Stomach (tissue), 19 donors: ENCODE measurements at places on chromosomes 1 and 21.

DNA sequence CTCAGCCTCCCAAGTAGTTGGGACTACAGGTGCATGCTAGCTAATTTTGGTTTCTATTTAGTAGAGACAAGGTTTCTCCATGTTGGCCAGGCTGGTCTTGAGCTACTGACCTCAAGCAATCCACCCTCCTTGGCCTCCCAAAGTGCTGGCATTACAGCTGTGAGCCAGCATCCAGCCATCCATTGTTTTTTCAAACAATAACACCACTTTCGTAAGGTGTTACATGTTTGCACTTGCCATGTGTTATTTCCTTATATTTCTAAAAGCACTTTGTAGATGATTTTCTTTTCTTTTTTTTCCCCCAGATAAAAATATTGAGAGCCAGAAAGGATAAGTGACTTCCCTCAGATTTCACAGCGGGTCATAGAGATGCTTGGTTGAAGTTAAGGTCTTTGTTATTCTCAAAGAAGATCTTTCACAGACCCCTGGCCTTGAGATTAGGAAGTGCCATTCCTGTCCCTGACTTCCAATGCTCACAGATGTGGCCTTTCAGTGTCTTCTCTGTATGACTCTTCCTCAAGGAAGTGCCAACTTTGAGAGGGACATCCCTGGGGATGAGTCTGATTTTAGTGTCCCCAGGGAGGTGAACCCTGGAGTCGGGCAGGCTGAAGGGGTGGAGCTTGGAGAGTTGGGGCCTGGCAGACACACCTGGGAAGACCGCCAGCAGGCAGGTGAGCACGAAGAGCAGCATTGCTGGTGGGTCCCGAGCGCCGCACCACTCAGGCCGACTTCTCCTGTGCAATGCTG lies 6.3 kb downstream of the PIGR start:
- DNase-seq: peak; percentile 66
- peaks cover 33% of the 10 kb centered on the region for H3K36me3 ChIP-seq
- H3K4me3 ChIP-seq: peak overlapping the region; percentile 30
- H3K4me1 ChIP-seq: peaks cover 22% of the 10 kb centered on the region
- H3K27me3 ChIP-seq: no peaks in the 10 kb centered on the region
- H3K27ac ChIP-seq: peak overlapping the region; percentile 6

GRCh38 chr1:31412732-31413404 lies at the start of gene SERINC2:
Gene SERINC2, plus strand, starts transcription at chr1:31413213. Its CDS starts 53 bp downstream, at chr1:31413266.
- H3K27me3 ChIP-seq: no peaks in the 10 kb centered on the region
- peak within 1 kb of the TSS; percentile 66 for H3K4me3 ChIP-seq
- H3K27ac ChIP-seq: peak within 1 kb of the TSS; percentile 89
- DNase-seq: peak; percentile 66
- H3K36me3 ChIP-seq: no peaks in the 10 kb centered on the region
- H3K4me1 ChIP-seq: peaks cover 47% of the 10 kb centered on the region

GRCh38 chr1:30895944-30896660 lies 12.5 kb downstream of the SDC3 start:
- H3K27me3 ChIP-seq: no peaks in the 10 kb centered on the region
- no peaks in the 10 kb centered on the region for H3K36me3 ChIP-seq
- no peak overlapping the region for H3K27ac ChIP-seq
- H3K4me3 ChIP-seq: no peak overlapping the region

DNA sequence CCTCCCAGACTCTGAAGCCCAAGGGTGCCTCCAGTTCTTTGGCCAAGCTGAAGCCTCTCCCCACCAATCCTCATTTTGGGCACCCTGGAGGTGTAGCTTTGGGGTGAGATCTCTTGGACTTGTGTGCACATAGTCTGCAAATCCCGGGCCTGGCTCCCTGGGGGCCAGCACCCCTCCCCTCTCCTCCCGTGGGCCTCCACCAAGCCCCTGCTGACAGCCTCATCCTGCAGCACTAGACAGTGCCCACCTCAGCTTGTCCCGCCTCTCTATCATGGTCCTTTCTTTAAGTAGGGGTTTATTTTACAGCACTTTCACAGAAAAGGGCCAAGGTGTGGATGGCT lies 3.2 kb downstream of the GJC2 start:
- H3K27ac ChIP-seq: no peak overlapping the region
- H3K4me1 ChIP-seq: peaks cover 43% of the 10 kb centered on the region
- H3K27me3 ChIP-seq: no peaks in the 10 kb centered on the region

DNA sequence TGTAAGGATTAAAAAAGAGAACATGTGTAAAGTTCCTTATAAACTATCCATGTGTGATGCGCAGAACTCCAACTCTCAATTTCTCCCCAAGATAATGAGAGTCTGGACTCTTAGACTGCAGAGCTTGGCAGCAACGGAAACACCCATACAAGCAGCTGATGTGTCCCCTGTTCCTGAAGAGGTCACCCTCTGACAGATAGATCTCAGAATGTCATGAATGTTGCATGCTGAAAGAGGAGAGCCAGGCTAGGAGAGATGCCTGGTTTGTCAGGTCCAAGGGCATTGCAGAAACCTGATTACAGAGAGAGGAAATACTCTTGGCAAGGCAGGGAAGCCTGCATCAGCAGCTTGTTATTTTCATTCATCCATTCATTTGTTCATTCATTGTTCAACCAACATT lies 24.2 kb downstream of the MTARC1 start:
- no peaks in the 10 kb centered on the region for H3K27me3 ChIP-seq
- H3K4me1 ChIP-seq: no peaks in the 10 kb centered on the region
- no peak for DNase-seq
- peaks cover 6% of the 10 kb centered on the region for H3K36me3 ChIP-seq
- no peak overlapping the region for H3K27ac ChIP-seq
- no peak overlapping the region for H3K4me3 ChIP-seq

DNA sequence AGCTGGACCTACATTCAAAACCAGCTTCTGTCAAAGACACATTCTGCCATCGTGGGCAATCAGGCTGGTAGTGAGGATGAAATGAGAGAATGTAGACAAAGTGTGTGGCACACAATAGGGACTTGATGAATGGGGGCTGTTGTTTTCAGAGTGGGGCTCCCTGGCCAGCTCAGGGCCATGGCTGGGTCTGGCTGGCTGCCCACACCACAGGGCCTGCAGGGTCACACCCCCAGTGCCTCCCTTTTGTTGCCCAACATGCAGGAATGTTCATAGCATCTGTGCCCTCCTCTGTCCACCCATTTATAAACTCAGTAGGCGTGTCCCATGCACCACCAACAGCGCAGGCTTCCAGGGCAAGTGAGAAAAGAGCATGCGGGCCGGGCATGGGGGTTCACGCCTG lies 20.8 kb upstream of the ECE1 start:
- no peak for DNase-seq
- H3K4me1 ChIP-seq: peaks cover 53% of the 10 kb centered on the region
- no peaks in the 10 kb centered on the region for H3K36me3 ChIP-seq
- no peaks in the 10 kb centered on the region for H3K27me3 ChIP-seq
- H3K27ac ChIP-seq: peak overlapping the region; percentile 58
- no peak overlapping the region for H3K4me3 ChIP-seq

- no peaks in the 10 kb centered on the region for H3K27me3 ChIP-seq
- no peaks in the 10 kb centered on the region for H3K36me3 ChIP-seq
- H3K4me1 ChIP-seq: peaks cover 8% of the 10 kb centered on the region
- no peak for DNase-seq
- no peak overlapping the region for H3K4me3 ChIP-seq
Observed at GRCh38 chr1:12078938-12079861, 16.1 kb downstream of the TNFRSF8 start.

- peaks cover 22% of the 10 kb centered on the region for H3K4me1 ChIP-seq
- H3K27me3 ChIP-seq: no peaks in the 10 kb centered on the region
- no peaks in the 10 kb centered on the region for H3K36me3 ChIP-seq
- DNase-seq: peak; percentile 73
- H3K27ac ChIP-seq: no peak overlapping the region
- no peak overlapping the region for H3K4me3 ChIP-seq
Observed at GRCh38 chr1:184590163-184590750, 164.4 kb downstream of the EDEM3 start.

DNA sequence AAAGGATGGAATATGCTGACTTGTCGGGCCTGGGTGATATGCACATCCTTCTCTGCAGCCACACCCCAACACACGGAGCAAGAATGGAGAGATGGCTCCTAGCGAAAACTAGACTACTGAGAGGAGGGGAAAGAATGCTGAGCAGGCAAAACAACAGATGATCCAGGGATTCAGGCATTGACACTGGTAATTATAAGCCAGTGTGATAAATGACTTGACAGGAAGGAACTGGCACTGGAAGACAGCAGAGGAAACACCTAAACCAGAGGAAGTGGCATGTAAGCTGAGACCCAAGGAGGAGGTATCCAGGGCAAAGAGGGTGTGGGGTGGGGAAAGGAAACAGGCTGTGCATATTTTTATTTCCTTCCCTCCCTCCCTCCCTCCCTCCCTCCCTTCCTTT lies 31.7 kb upstream of the KHDRBS1 start:
- no peak overlapping the region for H3K27ac ChIP-seq
- H3K27me3 ChIP-seq: no peaks in the 10 kb centered on the region
- peaks cover 20% of the 10 kb centered on the region for H3K4me1 ChIP-seq
- H3K4me3 ChIP-seq: no peak overlapping the region
- no peaks in the 10 kb centered on the region for H3K36me3 ChIP-seq
- DNase-seq: no peak

- no peaks in the 10 kb centered on the region for H3K4me1 ChIP-seq
- H3K27me3 ChIP-seq: no peaks in the 10 kb centered on the region
- H3K27ac ChIP-seq: no peak overlapping the region
- DNase-seq: no peak
- no peak overlapping the region for H3K4me3 ChIP-seq
- no peaks in the 10 kb centered on the region for H3K36me3 ChIP-seq
Observed at GRCh38 chr1:56360021-56360420, 219.3 kb downstream of the PLPP3 start.

DNA sequence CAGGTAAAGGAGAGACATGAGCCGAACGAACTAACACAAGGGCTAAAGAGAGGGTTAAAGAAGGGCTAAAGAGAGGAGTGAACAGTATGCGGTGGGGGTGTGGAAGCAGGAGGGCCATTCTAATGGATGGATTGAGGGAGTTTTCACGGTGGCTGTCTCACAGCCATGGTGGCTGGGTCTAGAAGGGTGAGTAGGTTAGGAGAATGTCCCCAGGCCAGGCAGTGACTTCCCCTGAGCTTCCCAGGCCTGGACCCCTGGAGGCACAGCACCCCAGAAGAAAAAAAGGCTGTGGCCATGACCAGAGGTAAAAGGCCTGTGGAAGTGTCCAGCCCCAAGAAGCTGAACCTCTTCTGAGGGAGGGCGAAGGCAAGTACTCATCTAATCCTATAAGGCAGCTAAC lies 3.6 kb downstream of the FNDC5 start:
- H3K4me1 ChIP-seq: peaks cover 38% of the 10 kb centered on the region
- H3K36me3 ChIP-seq: peaks cover 26% of the 10 kb centered on the region
- no peak for DNase-seq
- no peak overlapping the region for H3K4me3 ChIP-seq
- no peak overlapping the region for H3K27ac ChIP-seq
- H3K27me3 ChIP-seq: peaks cover 26% of the 10 kb centered on the region

GRCh38 chr1:93993731-93994130 lies 84.5 kb upstream of the GCLM start:
- no peaks in the 10 kb centered on the region for H3K36me3 ChIP-seq
- H3K27ac ChIP-seq: no peak overlapping the region
- peaks cover 13% of the 10 kb centered on the region for H3K27me3 ChIP-seq
- H3K4me1 ChIP-seq: peaks cover 8% of the 10 kb centered on the region
- no peak for DNase-seq

DNA sequence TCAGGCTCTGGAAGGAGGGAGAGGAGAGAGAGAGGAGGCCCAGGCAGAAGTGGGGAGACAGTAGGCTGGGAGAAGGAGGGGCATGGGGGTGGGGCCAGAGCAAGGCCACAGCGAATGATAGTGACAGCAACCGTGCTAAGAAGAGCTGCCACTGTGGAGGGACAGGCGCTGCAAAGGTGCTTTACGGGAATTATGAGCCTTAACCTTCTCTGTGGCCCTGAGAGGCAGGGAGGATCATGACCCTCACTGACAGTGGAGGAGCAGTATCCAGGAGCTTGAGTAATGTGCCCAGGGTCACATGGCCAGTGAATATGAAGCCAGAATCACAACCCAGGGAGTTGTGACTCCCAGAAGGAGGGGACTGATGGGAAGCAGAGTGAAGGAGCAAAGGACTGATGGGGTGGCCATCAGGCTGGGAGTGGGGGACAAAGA lies 53.4 kb upstream of the RPL11 start:
- H3K4me1 ChIP-seq: peaks cover 28% of the 10 kb centered on the region
- H3K4me3 ChIP-seq: no peak overlapping the region
- H3K27me3 ChIP-seq: no peaks in the 10 kb centered on the region
- no peaks in the 10 kb centered on the region for H3K36me3 ChIP-seq

DNA sequence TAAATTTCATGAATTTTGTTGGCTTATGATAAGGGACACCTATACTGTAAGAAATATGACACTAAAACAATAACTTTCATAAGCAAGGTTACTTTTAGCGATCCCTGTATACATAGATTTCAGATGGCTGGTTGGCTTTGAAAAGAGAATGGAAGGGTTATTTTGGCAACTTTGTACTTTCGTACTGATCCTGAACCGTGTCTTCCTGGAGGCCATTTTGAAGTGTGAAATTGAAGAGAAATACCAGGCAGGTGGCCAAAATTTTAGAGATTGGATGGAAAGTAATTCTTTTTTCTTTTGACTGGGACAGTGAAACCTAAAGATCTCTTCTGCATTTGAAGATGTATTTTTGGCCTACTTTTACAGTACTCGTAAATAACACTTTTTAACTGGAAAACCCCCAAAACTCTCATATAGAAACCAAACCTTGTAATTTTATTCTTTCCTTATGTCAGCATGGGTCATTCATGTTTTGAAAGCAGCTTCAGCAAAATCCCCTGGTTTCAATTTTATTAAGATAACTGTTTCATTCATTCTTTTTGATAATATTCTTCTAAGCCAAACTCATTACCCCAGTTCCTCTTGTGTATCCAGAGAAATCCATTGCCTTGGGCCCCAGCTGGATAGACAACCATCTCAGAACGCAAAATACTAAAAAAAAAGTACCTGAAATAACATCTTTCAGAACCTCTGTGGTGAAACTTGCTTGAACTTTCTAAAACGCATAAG lies 38.4 kb upstream of the ZNF281 start:
- H3K4me1 ChIP-seq: no peaks in the 10 kb centered on the region
- no peak overlapping the region for H3K27ac ChIP-seq
- no peak for DNase-seq
- H3K4me3 ChIP-seq: no peak overlapping the region
- H3K36me3 ChIP-seq: no peaks in the 10 kb centered on the region

GRCh38 chr1:169949139-169949538 lies 55.4 kb upstream of the SCYL3 start:
- H3K4me3 ChIP-seq: no peak overlapping the region
- no peak overlapping the region for H3K27ac ChIP-seq
- H3K36me3 ChIP-seq: peaks cover 24% of the 10 kb centered on the region
- no peaks in the 10 kb centered on the region for H3K27me3 ChIP-seq
- no peak for DNase-seq
- no peaks in the 10 kb centered on the region for H3K4me1 ChIP-seq

- no peak overlapping the region for H3K4me3 ChIP-seq
- H3K4me1 ChIP-seq: no peaks in the 10 kb centered on the region
- H3K27ac ChIP-seq: no peak overlapping the region
- DNase-seq: peak; percentile 52
- H3K27me3 ChIP-seq: no peaks in the 10 kb centered on the region
- no peaks in the 10 kb centered on the region for H3K36me3 ChIP-seq
Observed at GRCh38 chr1:186763107-186763506, 65.6 kb upstream of the PLA2G4A start.

- H3K27me3 ChIP-seq: no peaks in the 10 kb centered on the region
- H3K4me1 ChIP-seq: peaks cover 26% of the 10 kb centered on the region
- H3K27ac ChIP-seq: peak overlapping the region; percentile 87
- peaks cover 60% of the 10 kb centered on the region for H3K36me3 ChIP-seq
- no peak for DNase-seq
- H3K4me3 ChIP-seq: no peak overlapping the region
Observed at GRCh38 chr1:54219688-54220003, 19.7 kb downstream of the MRPL37 start.

- H3K27ac ChIP-seq: no peak overlapping the region
- H3K27me3 ChIP-seq: peaks cover 2% of the 10 kb centered on the region
- no peaks in the 10 kb centered on the region for H3K4me1 ChIP-seq
- no peaks in the 10 kb centered on the region for H3K36me3 ChIP-seq
- H3K4me3 ChIP-seq: no peak overlapping the region
Observed at GRCh38 chr1:34037109-34037508, 127.9 kb downstream of the CSMD2 start.
